ENCODE measurements at places on chromosomes 2 and 18. TPM values are rescaled to one million over a fixed set of nuclear protein-coding genes. Genes with fewer than 3 reads are reported as not detected.
A peak's percentile ranks its signal among the peaks of the same experiment; 100 is the strongest.

GRCh38 chr2:214103276-214104001 lies 307.4 kb upstream of the VWC2L start:
- peak; percentile 49 for DNase-seq

DNA sequence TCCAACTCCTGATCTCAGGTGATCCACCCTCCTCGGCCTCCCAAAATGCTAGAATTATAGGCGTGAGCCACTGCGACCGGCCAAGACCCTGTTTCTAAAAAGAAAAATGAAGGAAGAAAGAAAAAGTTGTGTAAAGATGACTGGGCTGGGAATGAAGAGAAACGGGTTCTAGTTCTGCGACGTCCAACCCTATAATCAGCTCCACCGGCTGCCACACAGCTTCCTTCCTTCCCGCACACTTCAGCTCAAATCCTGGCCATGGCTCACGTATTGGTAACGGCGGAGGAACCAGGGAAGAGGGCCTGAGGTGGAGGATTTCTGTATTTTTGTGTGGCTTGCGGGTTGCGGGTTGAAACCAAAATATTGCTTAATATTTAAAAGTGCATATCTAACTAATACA lies 88.1 kb downstream of the MYL12B start:
- DNase-seq, result no peak

DNA sequence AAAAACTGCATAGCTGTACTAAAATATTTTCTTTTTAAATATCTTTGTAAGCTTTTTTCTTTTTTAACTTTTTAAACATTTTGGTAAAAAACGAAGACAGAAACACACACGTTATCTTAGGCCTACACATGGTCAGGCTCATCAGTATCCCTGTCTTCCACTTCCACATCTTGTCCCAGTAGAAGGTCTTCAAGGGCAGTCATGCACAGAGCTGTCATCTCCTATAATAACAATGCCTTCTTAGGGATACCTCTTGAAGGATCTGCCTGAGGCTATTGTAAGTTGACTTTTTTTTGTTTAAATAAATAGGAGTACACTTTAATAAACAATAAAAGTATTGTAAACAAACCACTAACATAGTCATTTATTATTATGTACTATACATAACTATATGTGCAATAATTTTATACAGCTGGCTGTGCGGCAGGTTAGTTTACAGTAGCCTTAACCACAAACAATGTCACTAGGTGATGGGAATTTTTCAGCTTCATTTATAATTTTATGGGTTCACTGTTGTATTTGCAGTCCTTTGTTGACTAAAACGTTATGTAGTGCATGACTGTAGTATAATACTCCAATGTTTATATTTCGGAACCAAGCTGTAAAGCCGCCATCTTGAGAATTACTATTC lies 124.4 kb downstream of the MAP4K4 start:
- DNase-seq, result no peak

GRCh38 chr2:150690261-150690660 lies 202.8 kb upstream of the RND3 start:
- DNase-seq, result no peak

DNA sequence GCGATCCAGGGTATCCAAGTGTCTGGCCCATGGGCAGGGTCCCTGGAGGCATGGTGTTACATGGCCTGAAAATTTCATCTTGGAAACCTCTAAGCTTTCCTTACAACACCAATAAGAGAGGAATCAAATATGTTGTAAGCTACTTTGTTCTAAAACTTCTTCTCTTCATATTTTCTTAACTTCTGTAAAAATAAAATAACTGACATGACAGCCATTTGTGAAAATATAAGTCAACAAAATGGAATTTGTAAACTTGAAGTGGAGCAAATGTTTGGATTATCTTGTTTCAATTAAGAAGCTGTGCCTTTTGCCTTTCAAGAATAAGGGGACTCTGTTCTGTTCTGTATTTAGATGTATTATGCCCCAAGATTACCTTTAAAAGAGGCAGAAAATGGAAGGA lies 319.7 kb downstream of the LPIN1 start:
- no peak for DNase-seq

GRCh38 chr2:239318151-239318611 lies 82.6 kb downstream of the HDAC4 start:
- no peak for DNase-seq

GRCh38 chr2:108971661-108972566 lies 17.1 kb downstream of the EDAR start:
- peak; percentile 46 for DNase-seq

DNA sequence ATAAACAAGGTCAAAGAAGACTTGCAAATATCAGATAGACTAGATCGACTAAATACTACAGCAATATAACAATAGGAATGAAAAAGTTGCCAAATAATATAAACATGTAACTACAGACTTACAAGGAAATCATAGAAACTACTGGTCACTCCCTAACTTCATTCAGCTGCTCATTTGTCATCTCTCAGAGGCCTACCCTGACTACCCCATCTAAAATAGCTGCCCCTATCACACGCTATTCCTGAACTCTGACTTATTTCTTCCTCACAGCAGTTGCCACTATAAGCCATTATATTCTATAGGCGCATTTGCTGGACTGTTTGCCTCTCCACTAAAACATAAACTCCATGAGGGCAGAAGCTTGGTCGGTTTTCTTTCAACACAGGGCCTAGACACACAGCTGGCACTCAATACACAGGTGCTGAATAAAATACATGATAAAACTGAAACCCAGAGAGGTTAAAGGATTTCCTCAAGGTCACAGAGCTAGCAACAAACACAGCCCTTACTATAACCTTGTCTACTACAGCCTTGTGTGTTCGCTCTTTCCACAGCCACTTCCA lies 1.8 kb downstream of the STRN start:
- no peak for DNase-seq

GRCh38 chr2:83782122-83782521 lies 677.0 kb downstream of the SUCLG1 start:
- DNase-seq, result no peak

DNA sequence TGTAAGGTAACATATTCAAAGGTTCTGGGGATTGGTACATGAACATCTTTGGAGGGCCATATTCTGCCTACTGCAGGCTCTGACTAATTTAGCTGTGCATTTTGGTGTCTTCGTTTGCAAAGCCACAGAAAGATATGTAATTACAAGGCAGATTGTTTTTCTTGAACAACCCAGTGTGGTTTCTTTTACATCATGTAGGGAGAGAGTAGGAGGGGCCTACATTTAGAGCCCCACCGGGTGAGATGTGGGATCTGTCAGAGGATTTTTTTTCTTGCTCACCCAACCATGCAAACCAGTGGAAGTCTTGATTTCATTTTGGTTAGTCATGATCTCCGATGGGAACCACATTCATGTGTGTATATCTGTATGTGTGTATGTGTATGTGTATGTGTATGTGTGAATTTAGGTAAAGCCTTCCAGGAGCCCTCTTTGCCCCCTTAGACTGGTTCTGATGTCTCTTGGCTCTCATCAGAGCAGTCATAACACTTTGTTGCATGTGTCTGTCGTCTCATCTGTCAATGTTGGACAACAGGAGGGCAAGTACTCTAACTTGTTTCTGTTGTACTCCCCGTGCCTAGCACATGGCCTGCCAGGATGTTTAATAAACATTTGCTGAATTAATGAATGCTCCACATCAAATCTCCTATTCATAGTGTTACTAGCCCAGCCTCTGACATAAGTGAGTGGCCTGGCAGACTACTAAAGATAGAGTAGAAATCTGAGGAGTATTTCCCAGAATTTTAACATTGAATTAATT lies 239.9 kb downstream of the MTX2 start:
- DNase-seq, result no peak

GRCh38 chr2:135743860-135744259 lies 2.2 kb downstream of the UBXN4 start:
- DNase-seq, result no peak

GRCh38 chr18:26190506-26190905 lies 35.7 kb upstream of the TAF4B start:
- DNase-seq, result no peak

DNA sequence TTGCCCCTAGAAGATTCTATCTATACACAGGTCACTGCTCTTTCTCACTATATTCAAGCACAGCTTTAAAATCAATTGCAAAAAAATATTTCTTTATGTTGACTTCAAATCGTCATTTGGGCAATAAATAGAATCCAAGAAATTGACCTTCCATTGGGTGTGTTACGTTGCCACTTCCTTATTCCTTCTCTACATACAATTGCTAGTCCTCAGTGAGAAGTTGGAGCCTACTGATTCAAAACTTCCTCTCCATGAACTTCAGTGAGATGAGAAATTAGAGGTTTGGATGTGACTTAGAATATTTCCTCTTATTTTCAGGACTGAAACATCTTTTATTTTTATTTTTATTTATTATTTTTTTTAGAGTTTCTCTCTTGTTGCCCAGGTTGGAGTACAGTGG lies 40.3 kb downstream of the PMAIP1 start:
- no peak for DNase-seq

GRCh38 chr2:210207929-210208328 lies 17.3 kb downstream of the ACADL start:
- no peak for DNase-seq

- DNase-seq, result no peak
Observed at GRCh38 chr2:41116106-41116797, 664.4 kb upstream of the SLC8A1 start.

GRCh38 chr2:10058251-10059015 lies 15.1 kb downstream of the KLF11 start:
- no peak for DNase-seq

GRCh38 chr2:161847910-161848309 lies 223.7 kb downstream of the SLC4A10 start:
- DNase-seq, result no peak

- peak; percentile 75 for DNase-seq
Observed at GRCh38 chr2:218398437-218399390, 954 bp upstream of the CTDSP1 start.

- no peak for DNase-seq
Observed at GRCh38 chr18:58172031-58172430, 128.0 kb downstream of the NEDD4L start.

GRCh38 chr2:64203858-64204632 lies 59.8 kb upstream of the PELI1 start:
- DNase-seq, result peak; percentile 18

GRCh38 chr2:226208726-226209125 lies 590.9 kb downstream of the IRS1 start:
- DNase-seq, result no peak

GRCh38 chr2:176747928-176748327 lies 464.7 kb upstream of the HNRNPA3 start:
- DNase-seq, result no peak

GRCh38 chr18:44130376-44130942 lies 550.2 kb upstream of the SETBP1 start:
- DNase-seq, result no peak

DNA sequence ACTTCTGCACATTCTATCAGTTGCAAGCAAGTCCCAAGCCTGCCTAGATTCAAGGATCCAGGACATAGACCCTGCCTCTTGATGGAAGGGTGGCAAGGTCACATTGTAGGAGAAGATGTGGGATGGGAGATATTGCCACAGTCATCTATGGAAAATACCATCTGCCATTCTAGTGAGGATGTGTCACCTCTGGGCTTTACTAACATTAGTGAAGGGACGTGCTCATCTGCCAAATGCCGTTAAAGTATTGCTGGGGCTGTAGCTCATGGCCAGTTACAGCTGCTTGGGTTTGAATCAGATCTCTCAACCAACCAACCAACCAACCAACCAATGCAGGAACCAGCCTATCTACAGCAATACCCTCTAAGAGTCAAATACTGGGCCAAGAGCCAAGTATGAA lies 49.0 kb downstream of the E2F6 start:
- DNase-seq, result no peak

- DNase-seq, result no peak
Observed at GRCh38 chr2:237894986-237895543, 35.6 kb downstream of the RAMP1 start.

The FAM161A gene
- 3.8 TPM for total RNA-seq

The MTIF2 gene
- 22.8 TPM for total RNA-seq

The ADCYAP1 gene
- 1.1 TPM for total RNA-seq

The BCL11A gene
- 21.3 TPM for total RNA-seq

The FSHR gene
- total RNA-seq, result 0.20 TPM

The CENPA gene
- total RNA-seq, result 1.3 TPM

The TRIM54 gene
- total RNA-seq, result 0.26 TPM

The KIF1A gene
- 1.6 TPM for total RNA-seq

All from mucosa of gallbladder (tissue), 1 donor.